ENCODE measurements at places on chromosomes 11 and 22.

DNA sequence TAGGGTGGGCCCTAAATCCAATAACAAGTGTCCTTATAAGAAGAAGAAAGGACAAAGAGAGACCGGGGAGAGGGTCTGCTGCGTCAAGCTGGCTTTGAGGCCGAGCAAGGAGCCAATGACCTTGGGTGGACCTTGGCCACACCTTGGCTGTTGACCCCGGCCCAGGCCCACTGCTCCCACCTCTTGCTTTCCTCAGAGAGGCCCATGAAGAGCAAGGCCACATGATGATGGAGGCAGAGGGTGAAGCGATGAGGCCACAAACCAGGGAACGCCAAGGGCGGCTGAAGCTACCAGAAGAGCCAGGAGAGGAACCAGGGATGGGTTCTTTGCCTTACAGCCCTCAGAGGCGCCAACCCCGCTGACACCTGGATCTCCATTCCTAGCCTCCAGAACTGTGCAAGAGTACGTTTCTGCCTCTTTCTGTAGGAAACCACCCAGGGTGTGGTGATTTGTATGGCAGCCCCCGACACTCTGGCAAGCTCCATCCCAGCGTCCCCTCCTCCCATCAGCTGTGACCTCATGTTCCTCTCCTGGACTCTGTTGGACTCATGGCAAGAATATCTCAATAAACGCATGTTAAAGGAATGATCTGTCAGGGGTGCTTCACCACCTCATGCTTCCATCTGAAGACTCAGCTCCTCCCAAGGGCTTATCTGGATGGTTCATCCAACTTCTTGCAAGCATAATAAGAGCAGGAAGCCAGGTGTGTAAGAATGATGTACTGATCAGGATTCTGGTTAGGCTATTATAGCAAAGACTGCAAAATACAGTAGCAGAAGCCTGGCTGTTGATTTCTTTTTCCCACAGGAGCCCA is 41.6 kb upstream of the LINC01488 start:
- DNase-seq = no peak

DNA sequence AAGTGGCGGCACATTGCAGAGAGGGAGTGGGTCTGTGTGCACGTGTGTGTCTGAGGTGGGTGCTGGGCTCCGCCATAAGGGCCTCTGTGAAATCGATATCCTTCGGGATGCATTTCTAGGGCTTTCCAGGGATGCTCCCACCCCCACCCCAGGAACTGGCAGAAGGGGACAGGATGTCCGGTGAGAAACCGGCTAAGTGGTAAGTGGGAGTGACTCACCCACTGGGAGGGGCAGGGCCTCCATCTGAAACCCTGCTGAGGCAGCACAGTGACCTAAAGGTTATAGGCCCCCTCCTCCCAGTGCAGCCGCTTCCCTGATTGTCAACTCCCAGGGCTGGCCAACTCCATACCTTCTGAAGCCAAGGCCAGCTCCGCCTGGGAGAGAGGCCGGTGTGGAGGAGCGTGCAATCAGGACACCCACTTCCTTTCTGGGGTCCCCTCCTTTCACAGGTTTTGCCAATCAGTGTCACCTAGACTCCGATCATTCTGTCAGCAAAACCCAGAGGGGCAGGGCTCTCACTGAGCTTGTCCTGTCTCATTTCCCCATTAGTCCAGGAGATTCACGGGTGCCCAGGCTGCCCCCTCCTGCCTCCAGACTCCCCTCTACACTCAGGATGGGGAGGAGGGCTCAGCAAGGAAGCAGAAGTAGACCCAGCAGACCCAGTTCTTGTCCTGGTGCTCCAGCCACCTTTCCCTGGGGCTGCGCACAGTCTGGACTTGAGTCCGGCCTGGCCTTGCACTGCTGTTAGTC is 44.5 kb downstream of the NECTIN1 start:
- no peak for DNase-seq

- DNase-seq = no peak
Measured at GRCh38 chr22:25420471-25420924, 144.0 kb upstream of the GRK3 start.

DNA sequence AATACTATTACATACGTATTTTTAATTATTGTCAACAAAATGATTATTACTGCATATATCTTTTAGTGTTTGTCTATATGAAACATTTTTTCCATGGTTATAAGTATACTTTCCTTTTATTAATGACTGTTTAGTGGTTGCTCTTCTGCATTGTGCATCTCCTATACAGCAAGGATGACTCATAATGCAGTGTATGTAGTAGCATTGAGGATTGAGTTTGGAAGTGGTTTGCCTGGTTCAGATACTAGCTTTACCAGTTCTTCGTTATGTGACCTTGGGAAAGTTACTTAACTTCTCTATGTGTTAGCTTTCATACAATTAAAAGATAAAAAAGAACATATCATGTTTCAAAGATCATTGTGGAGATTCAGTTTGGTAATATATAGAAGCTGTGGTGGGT is 44.1 kb downstream of the CHORDC1 start:
- no peak for DNase-seq

DNA sequence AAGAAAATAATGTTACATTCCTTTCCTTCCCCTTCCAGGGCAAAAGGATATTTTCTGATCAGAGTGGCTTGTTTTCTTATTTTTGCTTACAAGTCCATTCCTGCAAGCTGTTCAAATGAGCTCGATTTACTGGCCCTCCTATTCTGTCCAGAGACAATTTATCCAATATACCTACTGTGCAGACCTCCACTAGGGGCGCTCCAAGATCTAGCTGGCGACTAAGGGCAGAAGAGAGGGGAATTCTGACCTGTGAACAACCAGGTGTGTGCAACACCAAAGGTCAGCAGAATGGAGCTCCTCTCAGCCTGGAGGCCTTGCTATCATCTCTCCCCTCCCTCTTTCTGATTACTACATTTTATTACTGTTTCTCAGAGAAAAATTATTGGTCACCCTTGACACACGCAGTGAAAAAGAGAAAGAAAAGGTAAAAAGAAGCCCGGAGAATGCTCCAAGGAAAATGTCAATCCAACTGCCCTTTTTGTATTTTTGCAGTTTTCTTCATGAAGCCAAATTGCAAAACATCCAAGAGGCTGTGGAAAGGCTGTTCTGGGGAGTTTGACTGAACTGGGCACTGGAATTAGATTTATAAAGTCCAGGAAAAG is 3.2 kb downstream of the SEZ6L start:
- DNase-seq = peak; percentile 54

- no peak for DNase-seq
Measured at GRCh38 chr11:657691-658126, 20.6 kb downstream of the DRD4 start.

DNA sequence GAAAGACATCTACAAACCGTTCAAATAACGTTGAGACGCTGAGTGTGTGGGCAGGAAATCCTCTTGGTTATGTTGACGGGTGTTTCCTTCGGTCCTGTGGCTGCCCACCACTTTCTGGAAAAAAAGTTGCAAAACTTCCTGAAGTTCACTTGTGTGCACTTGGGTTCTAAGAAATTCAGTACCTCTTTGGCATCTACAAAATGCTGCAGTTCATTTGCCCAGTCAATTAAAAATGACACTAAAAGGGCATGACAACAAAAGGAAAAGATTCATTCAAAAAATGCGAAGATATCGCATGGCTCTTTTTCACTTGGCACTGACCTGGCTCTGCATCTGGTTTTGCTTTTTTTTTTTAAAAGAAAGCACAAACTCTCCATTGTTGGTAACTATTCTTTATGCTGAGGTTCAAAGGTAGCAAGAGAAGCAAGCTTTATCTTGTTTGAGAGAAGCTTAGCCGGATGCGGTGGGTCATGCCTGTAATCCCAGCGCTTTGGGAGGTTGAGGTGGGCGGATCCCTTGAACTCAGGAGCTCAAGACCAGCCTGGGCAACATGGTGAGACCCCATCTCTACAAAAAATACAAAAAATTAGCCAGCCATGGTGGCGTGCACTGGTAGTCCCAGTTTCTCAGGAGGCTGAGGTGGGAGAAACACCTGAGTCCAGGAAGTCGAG is 10.6 kb upstream of the XBP1 start:
- DNase-seq = peak; percentile 34

GRCh38 chr11:11351042-11351586 is 1.9 kb downstream of the CSNK2A3 start:
- no peak for DNase-seq

- DNase-seq = no peak
Measured at GRCh38 chr11:46876471-46876870, 30.4 kb upstream of the CKAP5 start.

GRCh38 chr11:71286701-71287643 is 34.6 kb upstream of the SHANK2 start:
- DNase-seq = no peak

DNA sequence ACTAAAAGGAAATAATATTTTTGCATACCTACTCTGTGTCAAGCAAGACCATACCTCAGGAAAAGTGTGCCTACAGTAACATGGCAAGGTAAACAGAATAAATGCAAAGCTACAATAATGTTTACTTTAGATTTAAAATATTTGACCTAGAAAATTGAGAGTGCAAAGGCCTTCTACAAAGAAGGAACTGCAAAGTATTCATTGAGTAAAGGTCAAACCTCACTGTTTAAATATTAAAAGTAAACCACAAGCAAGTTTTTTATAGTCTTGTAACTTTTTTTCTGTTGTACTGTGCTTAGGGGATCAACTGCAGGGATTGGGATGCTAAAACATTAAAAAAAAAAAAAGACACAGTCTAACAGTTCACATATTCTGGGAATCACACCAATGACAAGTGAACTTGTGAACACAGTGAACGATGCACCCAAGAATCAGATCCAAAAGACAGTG is 48.8 kb downstream of the CWF19L2 start:
- DNase-seq = no peak

Data from activated CD4-positive, alpha-beta T cell treated with anti-CD3 and anti-CD28 coated beads for 48 hours (primary cell).